Fibroblast of the conjunctiva (primary cell): ENCODE measurements at places on chromosomes 11 and 22.

DNA sequence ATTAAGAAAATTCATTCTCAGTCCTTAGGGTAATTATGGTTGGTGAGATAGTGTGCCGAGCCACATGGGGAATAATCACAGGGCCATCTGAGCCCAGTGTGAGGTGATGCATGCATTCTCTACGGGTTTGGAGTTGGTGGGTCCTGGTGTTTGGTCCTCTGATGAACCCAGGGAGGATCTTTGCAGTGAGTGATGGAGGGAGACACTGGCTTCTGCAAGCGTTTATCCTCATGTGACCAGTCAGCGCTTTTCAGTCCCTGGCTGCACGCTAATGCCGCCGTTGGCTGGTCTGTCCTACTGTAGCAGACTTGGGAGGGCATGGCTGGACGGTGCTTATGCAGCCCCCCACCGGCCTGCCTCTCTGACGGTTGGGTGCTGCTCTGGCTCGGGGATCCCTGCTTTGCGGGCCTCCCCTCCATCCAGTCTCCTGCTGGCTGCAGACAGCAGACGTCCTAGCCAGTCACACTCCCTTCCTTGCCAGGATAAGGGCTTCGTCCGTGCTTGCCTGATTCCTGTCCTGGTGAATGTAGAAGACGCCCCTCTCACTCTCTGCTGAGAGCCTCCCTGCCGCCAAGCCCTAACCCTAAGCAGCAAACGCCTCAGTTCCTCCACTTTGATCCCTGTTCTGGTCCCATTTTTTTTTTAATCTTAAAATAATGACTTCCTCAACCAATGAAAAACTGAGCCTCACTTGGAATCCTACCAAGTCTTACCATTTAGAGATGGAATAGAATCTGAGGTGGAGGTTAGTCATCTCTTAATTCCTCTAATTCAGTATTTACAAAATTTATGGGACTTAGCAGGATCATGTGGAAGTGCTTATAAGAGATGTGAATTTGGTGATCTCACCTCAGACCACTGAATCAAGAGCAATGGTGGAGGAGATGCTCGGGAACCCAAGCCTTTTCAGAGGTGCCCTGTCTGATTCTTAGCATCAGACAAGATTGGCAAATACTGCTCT lies 143.7 kb upstream of the SORL1-AS1 start:
- DNase-seq = no peak

- DNase-seq = no peak
These were observed 1.7 kb upstream of the BID start for GRCh38 chr22:17775781-17776465.

GRCh38 chr22:41914611-41915034 lies 251 bp downstream of the SHISA8 start:
- no peak for DNase-seq

GRCh38 chr11:15926071-15926470 lies 430.3 kb downstream of the SOX6 start:
- no peak for DNase-seq

DNA sequence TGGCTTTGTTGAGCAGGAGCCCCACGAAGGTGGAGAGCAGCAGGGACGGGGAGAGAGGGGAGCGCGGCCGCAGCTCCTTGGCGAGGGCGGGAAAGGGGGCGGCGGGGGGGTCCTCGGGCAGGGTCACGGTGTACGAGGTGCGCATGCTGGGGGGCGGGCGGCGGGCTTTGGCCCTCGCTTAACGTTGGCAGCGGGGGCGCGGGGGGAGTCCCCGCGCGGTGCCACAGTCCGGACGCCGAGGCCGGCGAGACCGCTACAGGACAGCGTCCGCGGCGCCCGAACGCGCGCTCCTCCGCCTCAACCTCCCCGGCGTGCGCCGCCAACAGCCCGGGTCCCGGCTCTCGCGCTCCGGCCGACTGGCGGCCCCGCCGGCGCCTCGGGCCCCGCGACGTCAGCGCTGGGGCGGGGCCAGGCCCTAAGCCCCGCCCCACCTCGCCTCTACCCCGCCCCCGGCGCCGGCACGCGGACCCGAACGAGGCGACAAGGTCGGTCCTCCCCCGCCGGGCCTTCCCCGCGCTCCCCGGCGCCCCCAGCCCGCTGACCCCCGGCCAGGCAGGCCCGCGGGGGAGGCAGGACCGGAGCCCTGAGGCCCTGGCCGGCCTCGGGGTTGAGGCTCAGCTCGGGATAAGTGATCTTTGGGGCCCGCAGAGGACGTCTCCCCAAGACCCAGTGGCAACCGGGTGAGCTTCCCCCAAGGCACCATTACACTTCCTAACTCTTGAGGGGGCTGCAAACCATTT lies 17.5 kb downstream of the USP2 start:
- DNase-seq = no peak

GRCh38 chr11:57224128-57224527 lies 12.9 kb downstream of the APLNR start:
- no peak for DNase-seq

DNA sequence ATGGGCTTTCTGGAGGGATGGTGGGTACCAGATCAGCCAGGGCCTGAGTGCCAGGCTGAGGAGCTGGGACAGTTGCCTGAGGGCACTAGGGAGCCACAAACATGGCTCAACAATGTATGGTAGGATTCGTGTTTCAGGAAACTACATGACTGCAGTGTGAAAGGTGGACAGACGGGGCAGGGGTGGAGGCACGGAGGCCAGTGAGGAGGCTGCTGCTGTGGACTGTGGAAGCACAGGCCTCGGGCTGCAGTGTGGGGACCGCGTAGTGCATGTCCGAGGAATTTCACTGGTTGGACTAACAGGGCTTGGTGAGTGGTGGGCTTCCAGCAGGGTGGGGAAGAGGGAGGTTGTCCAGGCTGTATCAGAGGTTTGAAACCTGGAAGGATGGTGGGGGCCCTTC lies 7.8 kb downstream of the P2RY2 start:
- DNase-seq = no peak

- no peak for DNase-seq
These were observed 636 bp upstream of the PHOX2A start for GRCh38 chr11:72244361-72245262.

- peak; percentile 61 for DNase-seq
These were observed 33.4 kb downstream of the FDX1 start for GRCh38 chr11:110463153-110463552.

DNA sequence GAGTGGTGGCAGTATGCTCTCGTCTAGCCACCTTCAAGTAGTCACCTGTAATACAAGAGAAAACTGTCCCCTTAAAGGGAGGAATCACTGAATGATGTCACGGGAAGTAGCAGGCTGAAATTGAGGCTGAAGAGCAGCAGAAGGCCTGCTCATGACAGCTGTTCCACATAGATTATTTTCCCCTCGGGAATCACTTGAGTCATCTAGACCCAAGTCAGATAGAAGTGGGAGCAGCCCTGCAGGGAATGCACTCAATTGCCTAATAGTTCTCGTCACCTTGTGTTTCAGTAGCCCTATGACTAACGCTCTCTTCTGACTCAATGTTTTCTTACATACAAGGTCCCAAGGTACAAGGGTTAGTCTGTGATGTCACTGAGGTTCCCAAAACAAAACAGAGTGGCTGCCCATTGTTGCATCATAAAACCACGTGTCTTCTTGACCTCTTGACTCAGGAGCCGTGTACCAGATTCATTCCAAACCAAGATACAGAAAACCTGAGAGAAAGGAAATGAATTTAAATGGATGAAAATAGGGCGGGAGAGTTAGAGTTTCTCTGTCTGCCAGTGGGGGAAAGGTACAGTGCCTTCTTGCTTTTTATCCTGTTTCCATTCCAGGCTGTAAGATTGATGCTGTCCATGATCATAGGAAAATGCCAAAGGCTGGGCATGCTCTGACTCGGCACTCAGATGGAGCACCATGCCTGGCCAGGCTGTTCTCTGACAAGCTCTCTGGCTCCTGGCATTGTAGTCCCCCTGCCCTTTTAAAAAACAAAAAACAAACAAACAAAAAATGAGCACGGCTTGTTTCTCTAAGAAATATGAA lies 21.6 kb upstream of the C11orf96 start:
- peak; percentile 99 for DNase-seq

- DNase-seq = no peak
These were observed 34.3 kb upstream of the MYRF start for GRCh38 chr11:61718046-61718531.

- DNase-seq = no peak
These were observed 295.6 kb downstream of the NELL1 start for GRCh38 chr11:20964985-20965384.

DNA sequence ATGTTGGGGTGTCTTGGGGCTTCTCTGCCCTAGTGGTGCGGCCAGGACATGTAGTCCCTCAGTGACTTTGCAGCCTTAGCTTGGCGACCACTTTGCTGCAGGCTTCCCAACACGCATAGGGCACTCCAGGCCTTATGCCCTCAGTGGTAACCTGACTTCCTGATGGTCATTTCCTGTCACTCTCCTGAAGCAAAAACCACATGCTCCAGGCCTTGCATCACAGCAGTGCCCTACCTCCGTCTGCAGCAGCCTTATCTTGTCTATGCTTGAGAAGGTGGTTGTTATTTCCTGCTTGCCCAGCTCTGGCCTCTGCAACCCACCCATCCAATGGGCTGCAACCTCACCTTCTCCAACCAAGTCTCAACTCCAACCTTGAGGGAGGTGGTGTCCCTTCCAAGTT lies 33.4 kb upstream of the PISD start:
- no peak for DNase-seq

- DNase-seq = no peak
These were observed 9.9 kb downstream of the NDUFV1 start for GRCh38 chr11:67616431-67617242.

- DNase-seq = no peak
These were observed 795.5 kb downstream of the METTL15 start for GRCh38 chr11:28903716-28904115.

DNA sequence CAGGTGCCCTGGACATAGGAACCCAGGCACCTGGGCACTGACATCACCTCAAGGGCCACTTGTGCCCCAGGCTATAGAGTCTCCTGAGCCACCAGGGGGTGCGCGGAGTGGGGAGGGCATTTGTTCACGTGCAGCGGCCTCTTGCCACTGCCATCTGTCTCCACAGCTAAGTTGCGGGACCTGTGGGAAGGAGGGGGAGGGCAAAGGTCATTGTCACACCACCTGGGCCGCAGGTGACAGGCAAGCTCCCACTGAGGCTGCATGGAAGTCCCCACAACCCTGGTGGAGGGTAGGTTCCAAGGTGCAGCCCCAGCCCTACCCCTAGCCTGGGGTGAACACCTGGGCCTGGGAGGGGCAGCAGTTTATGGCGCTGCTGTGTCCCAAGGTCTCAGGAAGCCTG lies 79.5 kb downstream of the PIWIL3 start:
- DNase-seq = no peak

- DNase-seq = no peak
These were observed 7.3 kb downstream of the RGL4 start for GRCh38 chr22:23698094-23698493.

DNA sequence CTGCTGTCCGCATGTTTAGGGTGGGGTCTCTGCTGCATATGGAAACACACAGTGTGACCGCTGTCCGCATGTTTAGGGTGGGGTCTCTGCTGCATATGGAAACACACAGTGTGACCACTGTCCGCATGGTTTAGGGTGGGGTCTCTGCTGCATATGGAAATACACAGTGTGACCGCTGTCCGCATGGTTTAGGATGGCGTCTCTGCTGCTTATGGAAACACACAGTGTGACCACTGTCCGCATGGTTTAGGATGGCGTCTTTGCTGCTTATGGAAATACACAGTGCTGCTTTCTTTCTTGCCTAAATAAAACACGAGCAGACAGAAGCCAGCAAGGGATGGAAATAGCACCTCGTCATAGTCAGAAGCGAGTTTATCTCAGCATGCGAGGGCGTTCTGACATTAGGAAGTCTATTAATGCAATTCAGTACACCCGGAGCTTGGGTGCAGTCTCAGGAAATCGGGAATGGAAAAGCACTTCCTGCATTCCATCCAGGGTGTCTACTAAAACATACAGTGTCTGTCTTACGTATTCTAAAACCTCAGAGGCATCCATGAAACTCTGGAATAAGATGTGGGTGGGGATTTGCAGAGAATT lies 32.6 kb upstream of the TOLLIP start:
- no peak for DNase-seq

DNA sequence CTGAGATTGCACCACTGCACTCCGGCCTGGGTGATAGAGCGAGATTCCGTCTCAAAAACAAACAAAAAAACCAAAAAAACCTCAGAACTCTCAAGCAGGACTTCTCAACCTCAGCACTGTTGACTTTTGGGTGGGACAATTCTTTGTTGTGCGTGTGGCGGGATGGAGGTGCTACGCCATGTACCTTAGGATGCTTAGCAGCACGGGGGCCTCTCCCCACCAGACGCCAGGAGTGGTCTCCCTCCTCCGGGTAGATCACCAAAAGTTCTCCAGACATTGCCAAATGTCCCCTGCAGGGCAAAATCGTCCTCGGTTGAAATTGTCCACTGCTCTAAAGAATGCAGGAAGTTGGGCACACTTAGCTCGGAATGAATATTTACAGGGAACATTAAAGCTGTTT lies 26.9 kb upstream of the ATXN10 start:
- DNase-seq = no peak

DNA sequence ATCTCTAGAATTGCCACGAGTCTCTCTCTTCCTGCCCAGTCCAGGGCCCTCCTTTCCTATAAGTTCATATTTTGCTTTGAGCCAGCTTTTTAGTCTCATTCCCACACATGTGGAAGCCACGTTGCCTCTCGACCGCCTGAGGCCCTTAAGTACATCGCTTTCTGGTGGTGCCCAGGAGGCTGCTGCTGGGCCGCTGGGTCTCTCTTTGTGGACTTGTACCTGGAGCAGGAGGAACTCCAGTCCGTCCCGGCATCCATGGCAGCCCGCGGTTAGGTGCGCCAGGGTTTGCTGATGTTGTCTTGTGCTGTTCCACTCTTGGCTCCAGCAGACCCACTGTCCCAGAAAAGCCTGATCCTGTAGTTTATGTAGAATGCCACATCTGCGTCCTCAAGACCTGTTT lies 41.0 kb downstream of the NAT10 start:
- no peak for DNase-seq

GRCh38 chr11:81579339-81579738 lies 1154.3 kb downstream of the FAM181B start:
- no peak for DNase-seq

- DNase-seq = peak; percentile 64
These were observed 15.8 kb downstream of the CYB5R2 start for GRCh38 chr11:7657306-7658025.

- DNase-seq = no peak
These were observed 28.2 kb upstream of the CTSD start for GRCh38 chr11:1791912-1792311.

DNA sequence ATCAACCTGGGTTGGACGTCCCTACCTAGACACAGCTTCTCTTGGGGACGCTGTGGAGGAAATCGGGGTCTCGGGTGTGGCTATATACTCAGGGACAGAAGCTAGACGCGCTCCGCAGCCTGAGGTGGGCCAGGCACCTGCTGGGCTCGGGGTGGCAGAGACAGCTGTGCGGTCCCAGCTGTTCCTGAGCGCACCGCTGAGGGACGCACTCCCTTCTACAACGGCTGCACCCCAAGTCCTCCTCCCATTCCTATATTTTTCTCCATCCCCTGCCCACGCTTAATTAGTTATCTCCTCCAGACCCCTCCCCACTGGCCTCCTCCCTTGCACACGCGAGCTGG lies 188 bp upstream of the MTNR1B start:
- no peak for DNase-seq
